ENCODE measurements at places on chromosomes 1 and 21.
A peak's percentile ranks its signal among the peaks of the same experiment; 100 is the strongest.

- DNase-seq: no peak
These were observed 14.9 kb downstream of the ARMH1 start for GRCh38 chr1:44689447-44689765.

DNA sequence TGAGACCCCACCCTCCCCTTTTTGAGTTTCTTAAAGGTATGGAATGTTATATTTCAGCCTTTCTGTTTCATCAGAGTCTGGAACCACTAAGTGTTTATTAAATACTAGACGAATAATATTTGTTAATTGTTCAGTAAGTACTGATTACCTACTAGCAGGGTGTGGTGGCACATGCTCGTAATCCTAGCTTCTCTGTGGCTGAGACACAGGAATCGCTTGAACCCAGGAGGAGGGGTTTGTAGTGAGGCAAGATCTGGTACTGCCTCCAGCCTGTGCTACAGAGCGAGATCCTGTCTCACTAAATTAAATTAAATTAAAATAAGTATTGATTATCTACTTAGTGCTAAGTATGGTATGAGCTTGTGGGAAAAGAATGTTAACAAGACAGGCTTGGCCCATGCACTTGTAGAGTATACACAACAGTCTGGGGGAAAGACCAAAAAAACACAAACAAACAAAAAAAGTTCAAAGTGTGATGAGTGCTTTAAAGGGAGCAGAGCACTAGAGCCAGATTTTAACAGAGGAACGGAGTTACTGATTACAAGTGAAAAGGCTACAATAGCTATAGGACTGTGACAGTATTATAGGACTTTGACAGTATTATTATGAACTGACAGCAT is 2.4 kb downstream of the CEPT1 start:
- DNase-seq: no peak

DNA sequence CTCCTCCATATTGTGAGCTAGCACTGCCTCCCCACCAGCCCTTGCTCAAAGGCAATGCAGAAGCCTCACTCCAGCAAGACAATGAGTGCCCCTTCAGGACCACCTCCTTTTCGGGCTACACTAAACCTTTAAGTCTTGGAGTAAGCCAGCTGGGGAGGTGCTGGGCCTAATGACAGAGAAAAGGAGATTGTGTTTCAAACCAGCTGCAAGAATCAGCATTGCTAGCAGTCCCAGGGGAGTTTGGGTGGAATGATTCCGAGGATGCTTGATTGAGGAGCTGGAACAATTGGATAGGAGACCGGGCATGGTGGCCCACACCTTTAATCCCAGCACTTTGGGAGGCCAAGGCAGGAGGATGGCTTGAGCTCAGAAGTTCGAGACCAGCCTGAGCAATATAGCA is 54.1 kb upstream of the GPR37L1 start:
- no peak for DNase-seq

- DNase-seq: no peak
These were observed at the start of gene TMEM81 for GRCh38 chr1:205084360-205084759. TMEM81 (minus strand) TSS chr1:205084460; CDS start chr1:205084320, 140 bp downstream.

DNA sequence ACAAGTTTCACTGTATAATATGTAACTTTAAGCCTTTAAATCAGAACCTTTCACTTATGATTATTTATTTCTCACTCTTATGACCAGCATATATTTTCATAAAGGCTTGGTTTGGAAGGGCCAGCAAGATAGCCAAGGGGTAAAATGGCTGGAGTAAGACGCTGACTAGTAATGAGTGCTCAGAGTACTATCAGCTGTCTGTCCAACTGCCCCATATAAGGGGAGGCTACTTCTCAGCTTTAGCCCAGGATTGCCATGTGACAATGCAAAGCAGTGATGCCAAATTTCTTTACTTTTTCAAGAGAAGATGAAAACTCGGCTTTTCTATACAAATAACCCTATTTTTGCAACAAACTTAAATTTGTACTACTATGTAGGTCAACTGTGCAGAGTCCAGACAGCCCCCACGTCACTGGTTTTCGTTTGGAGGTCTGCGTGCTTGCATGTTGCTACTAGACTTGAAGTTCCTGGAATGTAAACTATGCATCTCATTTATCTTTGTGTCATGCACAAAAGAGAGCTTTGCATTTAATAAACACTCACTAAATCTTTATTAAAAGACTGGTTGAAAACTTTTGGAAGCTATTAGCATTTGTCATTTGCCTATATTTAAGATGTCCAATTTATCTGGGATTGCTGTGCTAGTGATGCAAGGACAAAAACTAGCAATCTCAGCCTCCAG is 110.4 kb downstream of the TNFSF18 start:
- no peak for DNase-seq

DNA sequence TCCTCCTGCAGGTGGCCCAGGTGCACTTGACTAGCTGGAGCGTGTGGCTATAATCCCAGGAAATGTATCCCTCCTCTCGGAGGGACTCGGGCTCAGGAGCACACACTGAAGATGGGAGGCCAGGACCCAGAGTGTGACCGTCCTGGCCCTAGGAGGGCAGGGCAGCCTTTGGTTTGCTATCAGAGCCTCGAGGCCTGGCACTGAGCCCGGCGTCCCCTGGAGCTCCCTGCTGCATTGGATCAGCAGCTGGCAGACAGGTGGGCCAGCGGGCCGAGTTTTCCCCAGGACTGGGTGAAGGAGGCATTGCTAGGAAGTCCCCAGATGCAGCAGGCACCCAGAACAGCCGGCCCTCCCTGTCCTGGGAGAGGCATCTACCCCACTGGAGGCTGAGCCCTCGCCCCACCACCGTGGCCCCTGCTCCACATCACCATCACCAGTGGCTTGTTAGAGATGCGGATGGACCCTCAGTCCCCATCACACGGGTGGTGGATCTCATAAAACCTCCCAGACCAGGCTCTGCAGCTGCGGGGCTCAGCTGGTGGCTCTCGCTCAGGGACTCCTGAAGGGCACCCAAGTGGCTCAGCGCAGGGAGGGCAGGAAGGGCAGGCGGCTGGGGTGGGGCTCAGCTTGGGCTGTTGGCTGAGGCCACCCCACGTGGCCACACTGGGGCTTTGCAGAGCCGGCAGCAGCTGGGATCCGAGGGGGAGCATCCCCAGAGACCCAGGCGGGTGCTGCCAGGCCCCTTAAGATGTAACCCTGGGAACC is 32.7 kb upstream of the POFUT2 start:
- no peak for DNase-seq

DNA sequence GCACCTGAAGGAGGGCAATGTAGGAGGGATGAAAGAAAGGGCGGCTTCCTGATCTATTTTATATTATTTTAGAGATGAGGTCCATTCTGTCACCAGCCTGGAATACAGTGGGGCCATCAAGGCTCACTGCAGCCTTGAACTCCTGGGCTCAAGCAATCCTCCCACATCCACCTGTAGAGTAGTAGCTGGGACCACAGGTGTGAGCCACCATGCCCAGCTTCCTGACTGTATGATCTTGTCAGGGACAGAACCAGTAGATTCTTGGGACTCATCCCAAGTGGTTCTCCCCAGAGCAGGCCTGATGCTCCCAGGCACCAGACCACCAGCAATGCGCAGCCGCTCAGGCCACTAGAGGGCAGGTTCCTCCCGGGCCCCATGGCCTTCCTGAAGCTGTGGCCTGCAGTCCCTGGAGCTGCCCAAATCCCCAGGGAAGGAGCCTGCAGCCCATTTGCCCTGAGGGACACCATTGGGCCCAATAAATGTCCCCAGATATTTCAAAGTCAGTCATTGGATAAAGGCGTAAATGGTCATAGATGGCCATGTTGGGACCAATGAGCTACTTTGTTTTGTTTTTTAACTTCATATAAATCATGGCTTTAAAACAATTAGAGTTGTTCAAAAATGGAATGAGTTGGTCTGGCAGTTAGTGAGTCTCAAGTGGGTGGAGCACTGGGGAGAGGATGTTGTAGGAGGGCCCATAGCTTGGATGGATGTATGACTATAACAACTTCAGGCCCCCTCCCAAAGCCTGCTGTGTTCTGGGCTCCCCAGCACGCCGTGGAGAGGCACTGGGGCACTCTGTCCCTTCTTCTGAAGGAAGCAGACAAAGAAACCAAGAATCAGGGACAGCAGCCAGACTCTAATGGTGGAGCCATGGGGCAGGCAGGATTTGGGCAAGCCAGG is 44.7 kb upstream of the GOLT1A start:
- peak; percentile 46 for DNase-seq

DNA sequence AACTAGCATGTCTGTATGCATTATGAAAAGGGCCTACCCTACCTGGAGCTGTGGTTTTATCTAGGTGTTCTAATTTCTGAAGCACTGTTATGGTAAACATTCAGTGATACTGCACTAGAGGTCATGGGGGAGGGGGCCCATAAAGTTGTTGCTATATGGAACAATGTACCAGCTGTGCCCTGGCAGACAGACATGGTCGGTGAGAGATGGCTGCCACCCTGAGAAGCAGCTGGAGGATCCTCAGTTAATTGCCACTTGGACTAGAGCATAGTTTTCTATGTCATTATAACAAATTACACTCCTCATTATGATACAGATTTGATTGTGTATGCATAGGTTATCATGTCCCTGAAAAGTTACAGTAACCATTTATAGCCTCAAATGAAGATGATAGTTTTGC is 45.4 kb downstream of the ILDR2 start:
- DNase-seq: peak; percentile 85

- DNase-seq: no peak
These were observed 44.6 kb downstream of the RCAN1 start for GRCh38 chr21:34570313-34570712.

- DNase-seq: peak; percentile 20
These were observed 59.6 kb downstream of the USP24 start for GRCh38 chr1:55155522-55155921.

DNA sequence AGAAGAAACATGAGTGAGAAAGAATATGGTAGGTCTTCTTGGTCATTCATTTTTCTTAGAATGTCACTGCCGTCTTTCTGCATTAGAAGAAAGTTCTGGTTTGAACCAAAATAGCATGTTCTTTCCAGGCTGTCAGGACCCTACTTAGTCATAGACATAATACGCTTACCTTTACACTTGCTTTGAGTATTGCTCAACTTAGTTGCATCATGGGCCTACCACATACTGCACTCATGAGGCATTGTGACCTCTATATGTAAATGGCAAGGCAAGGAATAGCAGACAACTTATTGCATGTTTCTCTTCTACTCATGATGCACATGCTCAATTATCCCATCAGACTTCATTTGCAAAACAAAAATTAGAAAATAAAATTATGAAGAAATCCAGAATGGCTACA is 415.0 kb downstream of the HLX start:
- no peak for DNase-seq

- no peak for DNase-seq
These were observed 641.6 kb upstream of the ADGRL4 start for GRCh38 chr1:79648126-79648525.

DNA sequence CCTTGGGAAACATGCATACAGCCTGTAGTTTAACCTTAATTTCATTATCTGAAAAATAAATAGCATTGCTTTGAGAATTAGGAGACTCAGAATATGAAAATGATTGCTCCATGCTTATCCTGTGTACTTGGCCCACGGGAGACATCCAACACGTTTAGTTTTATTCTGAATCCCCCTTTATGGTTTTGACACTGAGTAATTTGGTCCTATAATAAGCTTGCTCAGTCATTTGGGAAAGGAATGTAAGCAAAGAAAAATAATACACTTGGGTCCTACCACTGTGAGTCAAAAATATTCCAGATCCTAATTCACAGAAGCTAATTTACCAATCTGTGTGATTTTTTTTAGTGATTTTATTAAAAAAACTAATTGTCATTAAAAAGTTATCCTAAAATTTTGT is 557.3 kb downstream of the USP25 start:
- no peak for DNase-seq

GRCh38 chr1:59179673-59180072 is 117.2 kb upstream of the FGGY start:
- no peak for DNase-seq

- DNase-seq: no peak
These were observed 57.5 kb downstream of the CD247 start for GRCh38 chr1:167460836-167461235.

DNA sequence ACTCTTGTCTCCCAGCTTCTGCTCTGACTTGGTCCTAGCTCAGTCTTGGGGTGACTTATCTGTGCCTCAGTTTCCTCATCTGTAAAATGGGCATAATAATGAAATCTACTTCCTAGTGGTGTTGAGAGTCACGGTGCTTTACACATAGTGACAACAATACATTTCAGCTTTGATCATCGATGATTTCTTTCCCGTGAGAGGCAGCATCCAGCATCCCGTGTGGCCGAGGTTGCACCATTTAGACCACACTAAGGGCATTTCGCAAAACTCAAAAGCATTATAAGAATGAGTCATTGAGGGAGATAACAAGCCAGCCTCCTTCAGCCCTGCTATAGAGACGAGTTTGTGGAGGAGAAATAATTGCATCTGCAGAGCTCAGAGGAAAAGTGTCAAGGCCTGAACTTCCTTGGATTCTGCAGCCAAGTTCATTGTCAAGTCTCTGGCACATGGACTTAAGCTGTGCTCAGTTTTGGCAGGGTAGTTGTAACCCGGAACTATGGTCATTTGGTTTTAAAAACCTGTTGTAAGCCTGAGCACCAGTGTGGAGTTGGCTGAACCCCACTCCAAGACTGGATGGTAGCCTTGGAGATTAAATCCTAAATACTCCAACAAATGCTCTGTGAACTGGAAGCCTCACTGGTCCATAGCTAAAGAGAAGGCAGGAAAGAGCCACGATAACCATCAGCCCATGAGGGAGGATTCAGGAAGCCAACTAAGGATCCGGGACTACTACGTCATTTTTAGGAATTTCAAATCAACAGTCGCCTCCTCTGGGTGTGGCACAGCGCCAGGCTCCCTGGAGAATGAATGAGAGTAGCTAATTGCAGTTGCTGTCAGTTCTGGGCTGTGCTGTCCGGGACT is 64.2 kb downstream of the TCP10L start:
- DNase-seq: peak; percentile 55

DNA sequence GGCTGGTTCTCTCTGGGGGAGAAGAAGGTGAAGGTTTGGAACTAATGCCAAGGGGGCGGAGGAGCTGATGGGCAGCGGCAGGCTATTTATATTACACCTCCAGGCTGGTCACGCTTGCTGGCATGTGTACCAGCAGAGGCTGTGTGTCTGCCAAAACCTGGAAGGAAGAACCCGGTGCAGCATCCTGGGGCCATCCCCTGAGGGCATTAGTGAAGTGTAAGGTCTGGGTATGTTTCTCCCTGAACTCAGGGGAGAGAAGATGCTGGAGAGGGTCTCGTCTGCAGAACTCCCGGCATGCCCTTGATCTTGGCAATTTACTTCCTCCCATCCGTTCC is 5.3 kb downstream of the DISP3 start:
- DNase-seq: no peak

- no peak for DNase-seq
These were observed 513.2 kb upstream of the ADGRL2 start for GRCh38 chr1:81287411-81288080.

- DNase-seq: no peak
These were observed 140.6 kb downstream of the RUNX1 start for GRCh38 chr21:34908419-34909055.

- no peak for DNase-seq
These were observed 7.9 kb upstream of the PLA2G2C start for GRCh38 chr1:20194224-20194623.

DNA sequence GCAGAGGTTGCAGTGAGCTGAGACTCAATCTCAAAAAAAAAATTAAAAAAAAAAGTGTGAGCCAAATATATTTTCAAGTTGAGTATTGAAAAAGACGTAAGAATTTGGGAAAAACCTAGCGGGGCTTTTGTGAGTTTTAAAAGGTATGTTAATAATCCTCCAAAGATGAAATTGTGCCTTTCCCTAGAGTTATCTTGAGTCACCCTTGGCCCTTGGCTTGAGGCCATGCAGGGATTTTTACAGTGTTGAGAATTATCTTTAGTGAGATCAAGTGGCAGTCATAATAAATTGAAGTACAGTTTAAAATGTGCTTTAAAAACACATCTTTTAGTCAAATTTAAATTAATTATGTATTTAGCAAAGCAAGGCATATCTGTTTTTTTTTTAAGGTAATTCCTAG is 32.7 kb downstream of the PPP2R5A start:
- DNase-seq: no peak

Data from NCI-H1105 treated with DMSO at 0.1 percent for 48 hours (cell line).